Stimulated activated CD4-positive, alpha-beta T cell treated with anti-CD3 and anti-CD28 coated beads, Interleukin-12 subunit alpha, Interleukin-12 subunit beta, amount 100 ng/mL, for 48 hours (primary cell): ENCODE measurements at places on chromosomes 2 and 18.
A peak's percentile ranks its signal among the peaks of the same experiment; 100 is the strongest.

- DNase-seq = no peak
Observed at GRCh38 chr18:56937874-56938430, 208.9 kb upstream of the BOD1L2 start.

DNA sequence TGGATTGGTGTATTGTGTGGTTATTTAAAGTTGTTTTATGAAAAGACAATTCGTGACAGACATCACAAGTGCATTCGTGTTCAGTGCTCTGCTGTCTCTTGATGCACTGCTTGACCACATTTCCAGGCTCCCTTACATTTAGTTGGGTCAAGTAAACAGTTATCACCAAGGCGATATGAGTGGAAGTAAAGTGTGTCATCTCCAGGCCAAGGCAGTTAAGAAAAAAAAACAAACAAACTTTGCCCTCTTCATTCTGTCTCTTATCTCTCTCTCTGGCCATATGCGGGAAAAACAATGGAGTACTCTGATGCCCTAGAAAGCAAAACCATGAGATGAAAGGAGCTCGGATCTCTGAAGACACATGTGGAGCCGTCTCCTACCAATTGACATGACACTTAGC, 131.1 kb downstream of the DSEL start:
- DNase-seq = no peak

DNA sequence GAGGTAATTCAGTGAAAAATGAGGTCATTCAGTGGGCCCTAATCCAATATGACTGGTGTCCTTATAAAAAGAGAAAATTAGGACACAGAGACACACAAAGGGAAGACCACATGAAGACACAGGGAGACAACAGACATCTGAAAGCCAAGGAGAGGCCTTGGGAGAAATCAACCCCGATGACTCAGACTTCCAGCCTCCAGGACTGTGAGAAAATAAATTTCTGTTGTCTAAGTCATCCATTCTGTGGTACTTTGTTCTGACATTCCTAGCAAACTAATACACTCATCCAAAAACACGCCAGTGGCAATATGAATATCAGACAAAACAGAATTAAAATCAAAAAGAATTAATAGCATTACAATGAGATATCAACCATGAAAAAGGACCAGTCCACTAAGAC, 303.7 kb downstream of the SS18 start:
- DNase-seq = no peak

DNA sequence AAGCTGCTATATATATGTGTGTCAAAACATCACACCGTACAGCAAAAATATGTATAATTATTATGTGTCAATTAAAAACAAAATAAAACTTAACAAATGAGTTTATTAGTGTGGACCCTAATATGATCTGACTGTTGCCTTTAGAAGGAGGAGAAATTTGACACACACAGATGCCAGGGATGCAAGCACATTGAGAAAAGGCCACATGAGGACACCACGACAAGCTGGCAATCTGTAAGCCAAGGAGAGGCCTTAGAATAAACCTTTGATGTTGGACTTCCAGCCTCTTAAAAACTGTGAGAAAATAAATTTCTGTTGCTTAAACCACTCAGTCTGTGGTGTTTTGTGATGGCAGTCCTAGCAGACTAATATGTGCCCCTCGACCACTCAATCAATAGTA, 214.7 kb downstream of the KCNS3 start:
- DNase-seq = no peak

- no peak for DNase-seq
Observed at GRCh38 chr2:36446294-36446693, 90.7 kb downstream of the CRIM1 start.

DNA sequence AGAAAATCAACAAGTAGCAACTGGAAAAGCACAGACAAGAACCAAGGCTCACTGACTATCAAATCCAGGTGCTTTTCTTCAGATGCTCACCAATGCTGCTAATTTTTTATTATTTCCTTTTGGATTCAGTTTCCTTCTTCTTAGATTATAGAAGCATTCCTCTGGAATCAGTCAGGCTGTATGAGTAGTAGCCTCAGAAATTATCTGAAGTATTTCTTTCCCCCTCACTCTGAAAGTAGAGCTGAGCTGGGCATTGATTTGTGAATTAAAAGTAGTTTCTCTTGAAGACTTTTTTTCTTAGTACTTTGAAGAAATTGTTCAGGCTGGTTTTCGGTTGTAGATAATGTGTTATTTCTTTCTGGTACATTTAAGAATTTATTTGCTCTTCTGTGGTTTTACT, 273.7 kb downstream of the NOL4 start:
- DNase-seq = no peak

- DNase-seq = peak; percentile 52
Observed at GRCh38 chr2:238239863-238240756, at the start of gene HES6. TSS of gene HES6 (minus strand) at chr2:238240038. CDS start at chr2:238239905, 133 bp downstream.

DNA sequence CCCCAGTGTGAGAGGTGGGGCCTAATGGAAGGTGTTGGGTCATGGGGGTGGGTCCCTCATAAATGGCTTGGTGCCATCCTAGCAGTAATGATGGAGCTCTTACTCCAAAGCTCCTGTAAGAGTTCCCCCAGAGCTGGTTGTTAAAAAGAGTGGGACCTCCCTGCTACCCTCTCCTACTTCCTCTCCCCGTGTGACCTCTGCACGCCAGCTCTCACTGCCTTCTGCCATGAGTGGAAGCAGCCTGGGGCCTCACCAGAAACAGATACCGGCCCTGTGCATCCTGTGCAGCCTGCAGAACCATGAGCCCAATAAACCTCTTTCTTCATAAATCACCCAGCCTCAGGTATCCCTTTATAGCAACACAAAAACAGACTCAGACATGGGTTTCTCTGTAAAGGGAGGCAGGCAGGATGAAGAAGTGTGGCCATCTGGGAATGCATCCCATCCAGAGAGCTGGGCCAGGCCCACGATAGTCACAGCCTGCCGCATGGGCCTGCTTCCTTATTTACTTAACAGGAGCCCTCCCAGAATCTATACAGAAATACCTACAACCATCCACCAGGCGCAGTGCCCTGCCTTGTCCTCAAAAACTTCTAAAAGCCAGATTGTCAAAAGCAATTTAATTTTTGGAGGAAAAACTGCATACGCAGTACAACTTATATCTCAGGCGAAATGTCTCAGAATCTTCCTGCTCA, 7.5 kb downstream of the PRLH start:
- no peak for DNase-seq

DNA sequence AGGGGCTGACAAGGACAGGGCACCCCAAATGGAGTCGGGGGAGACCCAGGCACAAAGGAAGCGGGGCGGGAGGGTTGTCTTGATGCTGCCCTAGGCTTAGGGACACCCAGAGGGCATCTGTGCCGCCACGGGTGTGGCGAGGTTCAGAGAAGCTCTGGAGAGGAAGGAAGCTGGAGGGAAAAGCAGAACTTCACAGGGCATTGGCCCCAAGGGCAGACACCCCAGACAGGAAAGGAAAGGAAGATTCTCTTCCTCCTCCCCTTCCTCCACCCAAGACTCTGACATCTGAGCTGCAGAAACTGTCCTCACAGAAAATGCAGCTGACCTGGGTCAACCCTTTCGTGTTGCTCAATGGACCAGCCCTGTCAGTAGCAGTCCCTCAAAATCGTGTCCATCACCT, 25.6 kb downstream of the DNMT3A start:
- DNase-seq = no peak

GRCh38 chr2:191983186-191983585, 136.3 kb upstream of the CAVIN2 start:
- no peak for DNase-seq

DNA sequence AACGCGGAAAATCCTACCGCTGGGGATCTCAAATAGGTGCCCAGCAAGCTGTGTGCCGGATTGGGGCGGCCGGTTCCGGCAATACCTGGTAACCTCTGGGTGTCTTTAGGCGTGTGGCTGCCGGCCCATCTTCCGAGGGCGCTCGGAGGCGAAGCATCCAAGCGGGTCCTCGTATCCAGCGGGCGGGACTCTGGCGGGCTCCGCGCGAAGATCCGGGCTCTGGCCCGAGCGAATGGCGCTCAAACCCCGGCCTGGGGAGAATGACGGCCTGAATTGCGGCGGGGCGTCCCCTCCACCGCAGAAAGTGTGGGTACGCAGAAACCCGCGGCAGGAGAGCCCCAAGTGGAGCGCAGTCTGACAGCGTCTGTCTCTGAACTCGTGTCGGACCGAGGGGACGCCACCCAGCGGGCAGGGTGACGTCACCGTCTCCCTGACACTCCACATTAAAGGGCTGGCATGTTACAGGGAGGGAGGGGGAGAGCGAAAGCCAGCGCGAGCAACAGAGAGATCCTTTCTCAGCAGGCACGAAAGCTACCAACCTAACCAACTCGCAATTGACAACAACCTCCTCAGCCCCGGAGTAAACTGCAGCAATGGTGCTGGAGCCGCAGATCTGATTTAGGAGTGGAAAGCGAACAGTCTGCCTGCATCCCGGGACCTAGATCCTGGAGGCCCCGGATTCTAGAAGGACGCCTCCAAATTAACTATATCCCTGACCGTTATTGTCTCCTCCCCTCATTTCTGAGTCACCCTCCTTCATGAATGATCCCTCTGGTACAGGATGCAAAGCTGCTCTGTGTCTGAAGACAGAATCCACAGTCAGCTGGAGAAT, at the start of gene SKOR2:
Gene SKOR2 (minus strand): TSS at position 372 of the 832 bp plus-strand sequence. CDS start 2,477 bp downstream, outside the sequence.
- DNase-seq = no peak

GRCh38 chr2:47002480-47003381, 87.1 kb upstream of the MCFD2 start:
- DNase-seq = no peak

GRCh38 chr2:240760121-240760520, 59.9 kb downstream of the KIF1A start:
- DNase-seq = no peak

- DNase-seq = no peak
Observed at GRCh38 chr18:4639628-4640310, 184.7 kb upstream of the DLGAP1 start.

- no peak for DNase-seq
Observed at GRCh38 chr2:239979243-239980023, 45.7 kb downstream of the NDUFA10 start.

DNA sequence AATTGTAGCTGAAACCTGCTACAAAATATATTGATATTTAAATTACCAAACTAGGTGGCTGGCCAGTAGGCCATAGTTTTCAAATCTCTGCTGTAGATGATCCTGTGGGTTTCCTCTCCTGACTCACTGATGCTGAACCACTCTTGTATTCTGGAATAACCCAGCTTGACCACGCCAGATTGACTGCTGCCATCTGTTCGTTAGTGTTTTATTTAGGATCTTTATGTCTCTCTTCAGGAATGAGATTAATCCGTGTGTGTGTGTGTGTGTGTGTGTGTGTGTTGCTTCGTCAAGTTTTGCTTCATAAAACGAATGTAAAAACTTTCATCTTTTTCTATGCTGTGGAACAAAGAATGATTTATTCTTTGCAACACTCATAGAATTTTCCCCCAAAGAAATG, 187.1 kb downstream of the DYSF start:
- DNase-seq = no peak

DNA sequence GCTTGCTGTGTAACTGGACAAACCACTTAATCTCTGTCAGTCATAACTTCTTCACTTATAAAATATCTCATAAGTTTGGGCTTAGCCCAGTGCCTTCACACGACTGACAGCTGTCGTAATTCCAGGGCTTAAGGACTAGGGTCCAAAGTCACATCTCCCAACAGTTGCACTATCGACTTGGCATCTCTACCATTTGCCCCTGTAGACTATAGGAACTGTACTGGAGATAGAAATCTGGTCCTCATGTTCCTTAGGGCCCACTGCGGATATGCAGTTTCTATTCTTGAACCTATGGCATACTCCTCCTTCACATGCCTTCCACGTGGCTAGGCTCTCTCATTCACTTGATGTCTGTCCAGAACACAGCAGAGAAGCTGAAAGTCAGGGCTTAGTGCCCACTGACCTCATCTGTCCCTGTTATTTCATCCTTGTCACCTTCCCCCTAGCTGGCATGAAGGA, 2.7 kb downstream of the ABHD1 start:
- DNase-seq = no peak

DNA sequence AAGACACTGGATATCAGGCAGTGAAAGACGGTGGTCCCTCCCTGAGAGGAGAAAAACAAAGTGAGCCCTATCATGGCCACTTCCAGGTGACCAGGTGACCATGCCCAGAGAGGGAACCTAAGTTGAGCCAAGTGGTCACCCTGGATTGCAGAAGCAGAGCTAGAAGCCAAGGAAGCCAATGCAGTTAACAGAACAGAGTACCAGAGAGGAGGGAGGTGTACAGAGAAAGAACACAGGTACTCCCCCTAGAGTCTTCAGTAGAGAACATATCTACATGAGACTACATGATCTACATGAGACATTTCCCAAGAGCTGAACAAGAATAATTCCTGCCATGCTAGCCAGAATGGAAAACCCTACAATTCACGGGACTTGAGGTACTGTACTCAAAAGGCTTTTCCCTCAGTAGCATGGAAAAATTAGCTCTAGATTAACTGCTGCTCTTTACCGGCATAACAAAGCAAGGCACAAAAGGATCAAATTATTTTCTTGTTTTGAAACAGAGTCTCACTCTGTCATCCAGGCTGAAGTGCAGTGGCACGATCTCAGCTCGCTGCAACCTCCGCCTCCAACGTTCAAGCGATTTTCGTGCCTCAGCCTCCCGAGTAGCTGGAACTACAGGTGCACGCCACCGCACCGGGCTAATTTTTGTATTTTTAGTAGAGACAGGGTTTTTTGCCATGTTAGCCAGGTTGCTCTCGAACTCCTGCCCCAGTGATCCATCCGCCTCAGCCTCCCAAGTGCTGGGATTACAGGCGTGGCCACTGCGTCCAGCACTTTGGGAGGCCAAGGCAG, 23.5 kb downstream of the ROCK2 start:
- no peak for DNase-seq

DNA sequence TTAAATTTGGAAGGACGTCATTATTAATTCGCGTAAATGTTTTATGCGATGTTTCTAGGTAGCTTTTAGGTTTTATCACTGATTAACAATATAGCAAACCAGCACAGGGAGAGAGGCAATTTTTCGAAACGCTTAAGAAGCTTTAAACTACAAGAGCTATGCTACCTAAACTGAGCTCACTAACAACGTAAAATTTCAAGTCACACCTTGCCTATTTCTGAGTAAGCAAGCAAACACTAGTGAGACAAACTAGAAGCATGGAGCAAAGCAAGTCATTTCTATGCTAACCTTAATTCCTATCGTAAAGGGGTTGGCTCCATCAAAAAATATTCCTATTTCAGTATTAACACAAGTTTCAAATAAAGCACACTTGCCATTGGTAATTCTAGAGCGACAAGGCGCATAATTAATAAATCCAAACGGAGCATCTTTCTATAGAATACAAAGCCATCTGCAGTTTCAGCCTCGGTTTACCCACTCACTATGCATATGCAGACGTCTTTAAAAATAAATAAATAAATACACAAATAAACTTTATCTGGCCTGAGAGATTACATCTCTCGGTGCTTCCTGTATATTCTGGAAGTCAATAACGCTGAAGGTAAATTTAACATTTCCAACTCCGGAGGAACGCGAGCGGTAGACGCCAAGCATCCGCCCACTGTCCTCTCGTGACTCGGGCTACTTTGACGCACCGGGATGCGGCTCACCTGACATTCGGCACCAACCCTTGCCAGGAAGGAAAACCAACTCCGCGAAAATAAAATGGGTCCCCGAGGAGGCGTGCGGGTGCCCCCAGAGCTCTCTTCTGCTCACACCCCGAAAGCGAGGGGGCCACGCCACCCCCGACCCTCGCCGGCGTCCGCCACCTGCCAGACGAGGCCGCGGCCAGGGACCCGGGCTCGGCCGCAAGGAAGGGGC, 947 bp downstream of the ITSN2 start:
- peak; percentile 34 for DNase-seq

GRCh38 chr2:7691961-7692656, 774.9 kb downstream of the RNF144A start:
- DNase-seq = no peak

GRCh38 chr2:100409461-100409860, 8.0 kb downstream of the CHST10 start:
- no peak for DNase-seq

- DNase-seq = no peak
Observed at GRCh38 chr2:49982871-49983270, 828.6 kb upstream of the FSHR start.
